ENCODE measurements at places on chromosomes 7 and 10.

GRCh38 chr7:15209429-15209828 is 306.9 kb upstream of the DGKB start:
- DNase-seq, result no peak

- peak; percentile 28 for DNase-seq
Observed at GRCh38 chr10:29102233-29102632, 186.6 kb upstream of the LYZL1 start.

GRCh38 chr7:92872701-92873100 is 36.3 kb upstream of the CDK6 start:
- DNase-seq, result peak; percentile 45

DNA sequence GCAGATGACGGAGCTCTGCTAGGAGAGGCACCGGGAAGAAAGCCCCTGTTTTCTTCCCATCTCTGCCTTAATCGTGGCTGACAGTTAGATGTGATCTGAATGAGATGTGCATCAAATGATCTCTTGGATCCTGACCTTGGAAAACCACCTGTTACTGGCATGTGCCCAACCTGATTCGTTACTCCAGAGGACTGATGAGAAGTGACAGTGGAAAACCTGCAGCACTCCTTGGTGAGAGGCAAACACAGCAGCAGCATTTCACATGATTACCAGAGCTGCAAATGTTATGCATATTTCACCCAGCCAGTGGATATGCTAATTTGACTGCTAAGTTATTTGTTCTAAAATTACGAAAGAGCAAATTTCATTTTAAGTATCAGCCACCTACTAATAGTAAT is 95.3 kb downstream of the PTPRN2 start:
- no peak for DNase-seq

DNA sequence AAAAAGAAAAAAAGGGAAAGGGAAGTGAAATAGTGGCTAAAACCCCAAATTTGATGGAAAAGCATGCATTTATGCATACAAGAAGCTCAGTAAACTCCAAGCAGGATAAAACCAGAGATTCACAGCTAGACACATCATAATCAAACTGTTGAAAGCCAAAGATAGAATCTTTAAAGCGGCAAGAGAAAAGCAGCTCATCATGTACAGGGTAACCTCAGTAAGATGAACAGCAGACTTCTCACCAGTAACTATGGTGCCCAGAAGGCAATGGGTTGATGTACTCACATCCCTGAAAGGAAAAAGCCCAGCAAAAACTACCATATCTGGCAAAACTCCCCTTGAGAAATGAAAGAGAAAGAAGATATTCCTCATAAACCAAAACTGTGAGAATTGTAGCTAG is 60.4 kb downstream of the TPST1 start:
- DNase-seq, result peak; percentile 49

GRCh38 chr7:68547799-68548198 is 1050.5 kb upstream of the AUTS2 start:
- DNase-seq, result no peak

GRCh38 chr10:7121154-7121797 is 289.6 kb downstream of the SFMBT2 start:
- DNase-seq, result peak; percentile 52

DNA sequence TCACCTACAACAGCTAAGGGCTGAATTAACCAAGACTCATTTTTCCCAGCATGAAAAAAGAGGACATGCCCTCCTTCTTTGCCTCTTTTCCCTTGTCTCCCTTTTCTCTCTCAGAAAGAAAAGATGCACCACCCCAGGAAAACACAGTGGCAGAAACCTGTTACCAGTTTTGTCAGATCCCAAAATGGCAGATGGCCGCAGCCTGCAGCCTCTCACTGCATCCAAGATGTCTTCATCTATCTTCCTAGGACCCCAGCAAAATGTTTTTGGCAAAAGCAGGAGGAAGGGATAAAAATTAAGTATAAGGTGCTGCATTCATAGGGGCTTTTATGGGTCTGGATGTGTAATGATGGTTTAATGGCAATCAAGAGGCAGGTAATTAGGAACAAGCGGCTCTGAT is 266.6 kb upstream of the NPVF start:
- no peak for DNase-seq

DNA sequence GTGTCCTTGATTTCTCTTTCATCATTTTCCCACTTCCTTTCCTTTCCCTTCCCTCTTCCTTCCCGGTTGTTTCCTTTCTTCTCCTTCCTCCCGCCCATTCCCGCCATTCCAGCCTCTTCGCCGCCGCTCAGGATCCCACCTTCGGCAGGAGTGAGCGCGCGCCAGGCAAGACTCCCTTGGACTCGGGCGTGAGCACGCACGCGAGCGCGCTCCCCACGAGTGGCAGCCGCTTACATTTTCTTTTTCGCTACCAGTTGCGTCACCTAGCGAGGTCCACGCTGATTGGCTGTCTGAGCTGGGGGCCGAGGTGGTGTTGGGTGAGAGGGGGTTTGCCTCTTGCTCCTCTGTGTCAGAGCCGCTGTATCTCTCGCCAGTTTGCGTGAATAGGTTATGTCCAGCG is 11.8 kb downstream of the ZAN start:
- peak; percentile 83 for DNase-seq

DNA sequence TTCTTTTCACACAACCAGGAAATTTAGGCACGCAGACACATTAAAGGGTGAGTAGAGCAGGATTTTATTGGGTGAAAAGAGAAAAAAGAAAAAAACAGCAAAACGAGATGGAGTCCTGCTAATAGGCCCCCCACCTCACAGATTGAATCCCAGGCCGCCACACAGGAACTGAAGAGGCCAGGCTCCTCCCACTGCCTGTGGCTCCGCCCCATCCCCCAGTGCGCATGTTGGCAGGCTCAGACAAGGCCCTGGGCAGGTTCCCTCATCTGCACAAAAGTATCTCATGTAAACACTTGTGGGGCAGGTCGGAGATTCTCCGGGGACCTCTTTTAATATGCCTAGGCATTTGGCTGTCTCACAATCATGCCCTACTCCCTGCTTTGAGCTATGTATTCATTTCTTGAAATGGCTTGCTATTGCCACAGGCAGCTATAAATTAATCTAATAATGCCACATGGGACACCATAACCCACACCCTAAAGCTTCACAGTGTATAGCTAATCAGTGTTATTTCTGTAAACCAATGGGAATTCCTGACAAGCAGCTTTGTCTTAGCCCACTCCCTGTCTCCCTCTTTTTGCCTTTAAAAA is 76.2 kb upstream of the KIF5B start:
- DNase-seq, result no peak

- DNase-seq, result no peak
Observed at GRCh38 chr10:114402871-114403540, 1.3 kb downstream of the AFAP1L2 start.

DNA sequence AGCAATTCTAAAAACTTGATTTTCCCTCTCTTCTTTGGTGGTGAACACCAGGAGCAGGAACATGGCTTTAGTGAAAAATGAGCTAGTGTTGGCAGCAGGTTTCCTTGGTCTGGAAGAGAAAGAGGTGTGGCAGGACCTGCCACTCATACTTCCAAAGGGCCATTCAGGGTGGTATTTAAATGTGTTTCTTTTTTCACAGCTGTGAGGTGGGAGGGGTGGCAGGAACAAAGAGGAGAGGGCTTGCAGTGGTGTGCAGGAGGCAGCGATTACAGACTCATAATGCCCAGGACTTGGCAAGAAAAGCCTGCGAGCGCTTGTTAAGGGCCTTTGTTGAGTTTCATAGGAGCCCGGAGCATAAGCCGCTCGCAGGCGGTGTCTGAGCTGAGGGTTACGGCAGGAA is 36.8 kb downstream of the WIPF3 start:
- DNase-seq, result no peak

GRCh38 chr10:98533746-98534445 is 87.2 kb upstream of the HPS1 start:
- peak; percentile 52 for DNase-seq

GRCh38 chr7:107810626-107811025 is 7.6 kb upstream of the SLC26A3 start:
- no peak for DNase-seq

- no peak for DNase-seq
Observed at GRCh38 chr10:64376167-64376566, 855.0 kb downstream of the REEP3 start.

GRCh38 chr10:101859530-101859929 is 15.9 kb upstream of the KCNIP2 start:
- DNase-seq, result no peak

DNA sequence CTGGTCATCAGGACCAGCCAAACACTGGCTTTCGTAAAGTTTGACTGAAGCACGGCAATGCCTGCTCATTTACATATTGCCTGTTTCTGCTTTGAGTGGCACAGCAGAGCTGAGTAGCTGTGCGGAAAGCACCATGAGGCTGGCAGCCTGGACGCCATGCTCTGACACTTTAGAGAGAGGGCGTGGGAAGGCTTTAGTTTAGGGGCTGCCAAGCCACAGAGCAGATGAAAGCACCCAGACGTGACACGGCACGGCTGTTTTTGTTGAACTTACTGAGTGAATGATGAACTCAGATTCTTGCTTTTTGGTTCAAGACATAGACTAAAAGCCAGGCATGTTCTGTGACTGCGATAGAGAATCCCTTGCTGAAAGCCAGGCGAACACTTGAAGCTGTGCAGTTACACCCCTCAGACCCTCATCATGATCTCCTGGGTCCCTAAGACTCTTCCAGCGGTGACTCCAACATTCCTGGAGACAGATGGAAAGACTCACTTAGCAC is 182.1 kb downstream of the ZMYND11 start:
- peak; percentile 38 for DNase-seq

- DNase-seq, result no peak
Observed at GRCh38 chr10:22993314-22993713, 65.5 kb downstream of the ARMC3 start.

- DNase-seq, result no peak
Observed at GRCh38 chr10:110378533-110379108, 73.9 kb upstream of the SMNDC1 start.

DNA sequence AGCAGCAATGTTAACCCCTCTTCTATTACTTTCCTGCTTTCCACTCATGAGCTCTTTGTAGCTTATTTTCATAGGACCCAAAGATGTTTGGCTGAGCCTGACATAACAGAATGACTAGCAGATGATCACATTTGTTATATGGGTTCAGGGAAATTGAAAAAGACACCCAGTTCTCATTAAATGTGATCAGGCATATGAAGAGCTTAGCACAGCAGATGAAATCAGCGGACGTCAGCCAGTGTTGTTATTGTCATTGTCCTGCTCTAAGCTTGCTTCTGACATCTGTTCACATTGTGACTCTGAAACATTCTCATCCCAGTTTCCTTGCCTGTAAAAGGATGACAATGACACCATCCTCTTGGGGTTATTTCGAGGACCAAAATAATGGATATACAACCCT is 43.5 kb downstream of the FAM241B start:
- DNase-seq, result no peak

DNA sequence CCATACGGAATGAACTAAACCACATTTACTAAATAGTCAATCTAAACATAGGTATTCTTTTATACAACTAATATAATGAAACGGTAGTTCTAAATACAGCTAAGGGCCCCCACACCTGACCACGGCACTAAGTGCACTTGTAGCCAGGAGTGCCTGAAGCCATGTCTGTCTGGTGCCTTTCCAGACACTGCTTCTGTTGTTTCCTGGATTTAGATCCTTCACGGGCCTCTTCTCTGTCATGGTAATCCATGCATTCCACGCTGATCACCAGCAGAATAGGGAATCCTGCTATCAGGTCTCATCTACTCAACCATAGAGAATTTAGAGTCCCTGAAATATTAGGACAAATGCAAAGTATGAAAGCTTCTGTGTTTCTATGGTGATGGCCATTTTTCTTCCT is 37.8 kb downstream of the OSBPL3 start:
- no peak for DNase-seq

GRCh38 chr7:143408686-143409561 is at the start of gene EPHA1:
Gene EPHA1, minus strand, starts transcription at chr7:143408856. Its CDS starts 51 bp downstream, at chr7:143408805.
- no peak for DNase-seq

DNA sequence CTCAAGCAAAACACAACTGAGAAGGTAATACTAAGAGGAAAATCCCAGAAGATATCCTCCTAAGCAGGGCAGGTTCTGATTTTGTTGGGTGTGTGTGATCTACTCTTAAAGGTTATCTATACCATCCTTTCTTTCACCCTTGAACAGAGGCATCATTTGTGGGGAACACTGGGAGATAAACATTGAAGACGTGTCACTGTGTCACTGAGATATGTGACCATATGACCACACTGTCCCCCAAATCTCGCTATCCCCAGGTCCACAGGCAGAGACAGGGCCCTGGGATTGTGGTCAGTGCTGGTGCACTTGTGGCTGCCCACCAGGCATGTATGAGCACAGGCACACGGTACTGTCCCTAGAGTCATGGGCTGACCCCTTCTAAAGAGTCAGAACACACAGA is 30.0 kb downstream of the TECTB start:
- DNase-seq, result no peak

DNA sequence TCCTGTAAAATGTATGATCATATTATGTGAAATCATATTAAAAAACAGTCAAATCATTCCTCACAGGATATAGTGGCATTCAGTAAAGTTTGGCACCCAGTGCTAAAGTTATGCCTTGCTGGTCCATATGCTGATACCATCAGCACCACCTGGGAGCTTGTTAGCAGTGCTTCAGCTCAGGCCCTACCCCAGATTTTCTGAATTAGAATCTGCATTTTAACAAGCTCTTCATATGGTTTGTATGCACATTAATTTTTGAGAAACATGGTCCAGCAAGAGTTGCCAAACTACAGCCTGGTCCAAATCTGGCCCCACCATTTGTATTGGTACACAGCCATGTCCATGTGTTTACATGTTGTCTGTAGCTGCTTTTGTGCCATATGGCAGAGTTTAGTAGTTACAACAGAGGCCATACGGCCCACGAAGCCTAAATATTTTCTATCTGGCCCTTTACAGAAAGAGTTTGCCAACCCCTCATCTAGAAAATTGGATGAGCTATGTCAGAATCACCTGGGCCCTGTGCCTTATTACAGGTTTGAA is 30.1 kb downstream of the RAB18 start:
- DNase-seq, result no peak
